ENCODE measurements at places on chromosomes 6 and 20.

GRCh38 chr6:136618086-136618485, 67.9 kb upstream of the MAP7 start:
- DNase-seq = no peak

GRCh38 chr6:31737315-31737990, 1.1 kb upstream of the CLIC1 start:
- DNase-seq = no peak

DNA sequence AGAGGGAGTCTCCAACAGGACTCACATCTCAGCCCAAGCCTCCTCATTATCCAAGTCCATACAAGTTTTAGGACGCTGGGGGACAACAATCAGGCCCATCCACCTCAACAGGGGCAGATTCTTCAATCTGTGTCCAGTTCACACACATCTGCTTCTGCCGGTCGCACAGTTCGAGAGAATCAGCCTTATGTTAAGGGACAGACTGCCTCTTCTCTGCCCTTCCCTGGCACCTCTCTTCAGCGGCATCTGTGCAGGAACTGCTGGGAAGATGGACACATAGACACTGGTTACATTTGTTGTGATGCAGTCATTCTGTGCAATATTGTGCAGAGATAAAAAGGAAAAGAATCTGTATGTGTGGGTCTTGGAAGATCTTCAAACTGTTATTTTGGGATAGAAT, 21.0 kb downstream of the ULBP1 start:
- DNase-seq = no peak

GRCh38 chr20:25669826-25670422, 26.7 kb downstream of the ZNF337 start:
- DNase-seq = no peak

GRCh38 chr6:28643017-28643740, 117.5 kb downstream of the GPX5 start:
- no peak for DNase-seq

DNA sequence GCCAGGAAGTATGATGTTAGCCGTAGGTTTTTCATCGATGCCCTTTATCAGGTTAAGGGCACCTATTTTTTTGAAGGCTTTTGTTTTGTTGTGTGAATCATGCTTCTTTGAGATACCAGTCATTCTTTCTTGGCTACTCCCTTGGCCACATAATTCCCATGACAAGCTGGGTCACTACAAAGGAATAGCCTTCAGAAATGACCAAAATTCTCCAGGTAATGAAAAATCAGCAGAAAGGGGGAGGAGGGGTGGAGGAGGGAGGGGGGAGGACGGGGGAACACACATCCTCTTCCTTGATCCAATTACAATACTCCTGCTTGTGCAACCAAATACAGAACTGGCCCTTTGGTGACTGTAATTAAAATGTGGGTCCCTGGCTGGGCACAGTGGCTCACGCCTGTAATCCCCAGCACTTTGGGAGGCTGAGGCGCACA, 21.7 kb upstream of the TGM2 start:
- DNase-seq = no peak

DNA sequence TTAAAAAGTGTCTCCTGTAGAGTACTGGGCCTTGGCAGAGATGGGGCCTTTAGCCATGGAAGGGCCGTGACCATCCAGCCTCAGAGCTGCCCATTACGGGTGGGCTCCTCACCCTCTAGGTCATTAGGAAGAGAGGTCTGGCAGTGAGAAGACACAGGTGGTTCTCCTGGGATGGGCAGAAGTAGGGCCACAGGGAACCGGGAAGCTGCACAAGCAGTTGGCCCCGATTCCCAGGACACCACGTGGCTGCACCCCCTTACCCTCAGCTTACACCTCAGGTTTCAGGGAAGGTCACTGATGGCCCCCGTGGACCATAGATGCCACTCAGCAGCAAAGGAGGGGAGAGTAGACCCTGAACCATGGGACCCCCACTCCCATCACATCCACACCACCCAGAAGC, 1.6 kb downstream of the RAET1G start:
- peak; percentile 31 for DNase-seq

GRCh38 chr6:134389129-134389528, 71.2 kb upstream of the SGK1 start:
- DNase-seq = no peak

- DNase-seq = no peak
These were observed 57.2 kb downstream of the SHLD1 start for GRCh38 chr20:5807431-5807830.

GRCh38 chr6:21915707-21916260, 322.2 kb downstream of the SOX4 start:
- DNase-seq = no peak

DNA sequence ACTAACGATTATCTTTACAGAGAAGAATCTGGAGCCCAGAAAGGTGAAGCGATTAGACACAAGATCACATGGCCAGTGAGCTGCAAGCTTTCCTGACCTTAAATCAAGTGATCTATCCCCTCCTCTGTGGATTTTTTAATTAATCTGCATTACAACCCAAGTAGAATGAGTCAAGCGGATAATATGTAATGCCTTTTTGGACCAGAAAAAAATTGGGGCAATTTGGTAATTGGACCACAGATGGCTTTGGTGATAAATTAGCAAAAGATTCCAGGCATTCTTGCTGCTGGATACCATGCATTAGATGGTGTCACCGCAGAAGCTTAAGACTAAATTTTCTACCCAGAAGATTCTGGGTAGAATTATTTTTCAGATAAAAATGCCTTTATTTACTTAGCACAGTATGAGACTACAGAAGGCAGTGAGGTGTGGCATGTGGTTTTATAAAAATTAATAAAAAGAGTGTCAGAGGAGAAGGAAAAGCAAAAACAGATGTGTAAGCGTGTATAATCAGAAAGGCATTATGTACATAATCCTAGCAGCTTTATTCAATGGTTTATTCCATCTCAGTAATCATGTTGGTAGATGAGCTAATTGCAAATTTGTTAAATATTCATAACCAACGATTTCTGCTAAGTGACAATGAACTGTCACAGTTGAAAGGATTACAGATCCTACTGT, 53.9 kb upstream of the PCSK2 start:
- DNase-seq = no peak

GRCh38 chr6:154258064-154258757, 98.4 kb downstream of the IPCEF1 start:
- DNase-seq = no peak

GRCh38 chr6:82442061-82442719, 78.6 kb downstream of the TPBG start:
- DNase-seq = no peak

DNA sequence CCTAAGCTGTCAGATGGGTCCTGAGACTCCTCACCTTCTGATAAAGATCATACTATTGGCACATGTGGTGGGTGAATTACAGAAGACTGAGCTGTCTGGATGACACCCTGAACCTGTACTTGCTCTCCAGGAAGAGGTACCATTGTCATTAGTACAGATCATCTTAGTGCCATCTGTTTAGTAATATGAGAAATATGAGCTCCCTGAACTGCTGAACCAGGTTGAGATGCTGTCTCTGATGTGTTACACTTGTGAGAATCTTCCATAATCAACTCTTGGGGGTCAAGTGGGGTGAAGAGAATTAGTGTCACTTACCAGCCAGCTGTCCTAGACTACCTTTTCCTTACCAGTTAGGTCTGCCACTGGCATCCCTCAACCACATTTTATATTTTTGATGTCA, 531.0 kb downstream of the EPHA7 start:
- no peak for DNase-seq

GRCh38 chr6:125193208-125193607, 39.6 kb downstream of the TPD52L1 start:
- no peak for DNase-seq

- DNase-seq = no peak
These were observed 648.3 kb upstream of the ADGRB3 start for GRCh38 chr6:67986694-67987232.

GRCh38 chr6:163756079-163756478, 341.6 kb downstream of the QKI start:
- DNase-seq = no peak

DNA sequence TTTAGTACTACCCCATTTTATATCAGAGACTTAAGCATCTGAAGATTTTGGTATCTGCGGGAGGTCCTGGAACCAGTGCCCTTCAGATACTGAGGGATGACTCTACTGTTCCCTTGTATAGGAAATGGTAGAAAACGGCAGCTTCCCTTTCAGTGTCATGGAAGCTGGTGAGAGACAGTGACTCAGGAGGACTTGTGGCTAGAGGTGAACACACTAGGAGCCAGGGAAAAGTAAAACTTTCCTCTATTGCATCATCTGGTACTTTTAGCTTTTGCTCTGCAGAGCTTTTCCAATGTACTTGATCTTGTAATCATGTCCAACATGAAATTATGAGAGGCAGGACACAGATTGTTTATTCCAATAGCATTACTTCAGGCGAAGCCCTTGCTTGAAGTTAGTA, 45.0 kb downstream of the RNF144B start:
- DNase-seq = no peak

All from type B pancreatic cell (in vitro differentiated cells).